ENCODE measurements at places on chromosomes 16 and 17. TPM values are rescaled to one million over a fixed set of nuclear protein-coding genes. Genes with fewer than 3 reads are reported as not detected.

- no peak for DNase-seq
These were observed 894 bp downstream of the RNF227 start for GRCh38 chr17:7915179-7915610.

GRCh38 chr16:65384441-65384840, 262.6 kb upstream of the CDH11 start:
- DNase-seq: no peak

DNA sequence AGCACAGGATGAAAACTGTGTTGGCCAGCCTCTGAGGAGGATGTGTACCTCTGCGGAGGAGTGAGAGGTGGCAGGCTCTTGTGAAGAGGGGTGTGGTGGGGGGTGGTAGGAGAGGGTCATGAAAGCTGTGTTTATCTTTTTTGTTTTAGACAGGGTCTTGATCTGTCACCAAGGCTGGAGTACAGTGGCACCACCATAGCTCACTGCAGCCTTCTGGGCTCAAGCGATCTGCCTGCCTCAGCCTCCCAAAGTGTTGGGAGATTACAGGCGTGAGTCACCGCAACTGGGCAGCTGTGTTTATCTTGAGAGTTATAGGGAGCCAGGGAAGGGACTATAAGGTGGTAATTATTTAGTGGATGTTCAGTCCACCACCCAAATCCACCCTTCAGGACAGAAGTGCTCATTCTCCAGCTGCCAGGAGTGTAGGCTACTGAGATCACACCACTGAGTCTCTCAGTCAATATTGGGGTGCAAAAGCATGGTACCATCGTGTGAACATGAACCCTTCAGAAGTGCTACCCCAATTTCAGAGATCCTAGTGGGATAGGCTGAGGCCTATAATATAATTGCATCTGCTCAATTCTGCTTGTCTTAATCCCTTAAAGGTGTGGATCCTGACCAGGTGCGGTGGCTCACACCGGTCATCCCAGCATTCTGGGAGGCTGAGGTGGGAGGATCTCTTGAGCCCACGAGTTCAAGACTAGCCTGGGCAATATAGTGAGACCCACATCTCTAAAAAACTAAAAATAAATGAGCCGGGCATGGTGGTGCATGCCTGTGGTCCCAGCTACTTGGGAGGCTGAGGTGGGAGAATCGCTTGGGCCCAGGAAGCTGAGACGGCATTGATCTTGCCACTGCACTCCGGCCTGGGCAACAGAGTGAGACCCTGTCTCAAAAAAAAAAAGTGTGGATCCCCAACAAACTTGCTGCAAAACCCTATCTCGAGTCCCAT, 788 bp upstream of the EXOC3L1 start:
- DNase-seq: no peak

GRCh38 chr16:76784530-76784929, 406.5 kb upstream of the MON1B start:
- no peak for DNase-seq

DNA sequence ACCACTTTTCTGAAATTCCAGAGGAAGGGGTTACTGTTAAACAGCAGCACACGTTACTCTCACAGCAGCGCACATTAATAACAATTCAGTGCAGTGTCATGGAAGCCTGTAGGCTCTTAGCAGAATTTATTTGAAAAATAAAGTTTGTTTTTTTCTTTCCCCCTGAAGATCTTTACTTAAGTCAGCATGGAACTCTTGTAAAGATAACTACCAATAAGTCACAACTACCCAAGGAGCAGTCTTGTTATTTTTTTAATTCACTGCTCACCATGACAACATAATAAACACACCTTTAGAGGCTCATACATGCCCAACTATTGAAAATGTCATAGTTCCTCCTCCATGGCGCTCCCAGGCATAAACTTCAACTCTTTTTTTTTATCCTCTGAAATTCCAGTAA, 31.8 kb upstream of the PSMD7 start:
- DNase-seq: no peak

GRCh38 chr16:57608462-57609113, 19.8 kb upstream of the ADGRG1 start:
- no peak for DNase-seq

SULT1A4 gene
- 1.7 TPM for total RNA-seq

GPRC5B gene
- 2.9 TPM for total RNA-seq

CHST5 gene
- 0.16 TPM for total RNA-seq
